ENCODE measurements at places on chromosomes 11 and 22.

GRCh38 chr11:114167771-114168448 lies 108.4 kb downstream of the ZBTB16 start:
- no peak for DNase-seq

GRCh38 chr22:25016311-25016710 lies 63.8 kb downstream of the KIAA1671 start:
- DNase-seq = no peak

- no peak for DNase-seq
Measured at GRCh38 chr11:97786961-97787360, 1233.8 kb upstream of the CNTN5 start.

DNA sequence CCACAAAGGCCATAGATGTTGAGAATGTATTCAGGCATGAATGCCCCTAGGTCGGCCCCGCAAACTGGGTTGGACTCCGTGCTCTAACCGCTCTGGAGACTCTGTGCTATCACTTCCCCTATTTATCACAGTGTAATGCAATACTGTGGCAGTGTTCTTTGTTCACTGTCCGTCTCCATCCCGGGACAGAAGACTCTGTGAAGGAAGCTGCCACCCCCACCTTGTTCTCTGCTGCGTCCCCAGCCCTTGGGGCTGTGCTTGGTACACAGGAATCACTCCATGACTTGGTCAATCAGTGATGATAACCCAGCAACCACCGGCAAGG lies 57.6 kb downstream of the TSPAN18 start:
- no peak for DNase-seq

DNA sequence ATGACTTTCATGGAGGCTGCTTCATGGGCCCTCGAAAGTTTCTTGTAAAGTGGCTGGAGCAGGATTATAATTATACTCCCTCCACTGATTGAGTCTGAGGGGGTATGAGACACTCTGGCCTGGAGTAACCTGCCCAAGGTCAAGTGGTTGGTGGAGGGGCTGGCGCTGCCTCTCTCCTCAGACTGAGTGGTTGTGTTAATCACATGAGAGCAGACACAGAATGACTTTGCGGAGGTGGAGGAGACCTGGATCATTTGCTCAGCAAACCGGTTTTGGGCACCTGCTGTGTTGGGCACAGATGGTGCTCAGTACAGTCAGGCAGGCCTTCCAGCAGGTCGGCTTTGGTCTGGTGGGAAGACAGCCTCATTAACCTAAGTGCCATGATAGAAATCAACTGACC lies 11.8 kb downstream of the BCR start:
- no peak for DNase-seq
